ENCODE measurements at places on chromosomes 4 and X. TPM values are rescaled to one million over a fixed set of nuclear protein-coding genes. Genes with fewer than 3 reads are reported as not detected.

- H3K4me1 ChIP-seq = peaks cover 23% of the 10 kb centered on the region
- H3K4me3 ChIP-seq = no peak overlapping the region
Measured at GRCh38 chr4:109576462-109576861, 16.4 kb downstream of the MCUB start.

- DNase-seq = no peak
- no peak overlapping the region for H3K27ac ChIP-seq
- no peaks in the 10 kb centered on the region for H3K36me3 ChIP-seq
- H3K4me1 ChIP-seq = no peaks in the 10 kb centered on the region
- H3K4me3 ChIP-seq = no peak overlapping the region
- no peaks in the 10 kb centered on the region for H3K27me3 ChIP-seq
Measured at GRCh38 chr4:41692717-41693345, 55.7 kb downstream of the PHOX2B start.

- H3K4me3 ChIP-seq = no peak overlapping the region
- no peaks in the 10 kb centered on the region for H3K27me3 ChIP-seq
- peaks cover 10% of the 10 kb centered on the region for H3K4me1 ChIP-seq
- no peak for DNase-seq
Measured at GRCh38 chr4:184287697-184288255, 70.1 kb upstream of the ENPP6 start.

The CXCR3 gene
- 17.6 TPM for total RNA-seq

- H3K4me3 ChIP-seq = no peak overlapping the region
Measured at GRCh38 chr4:25474690-25475089, 97.6 kb downstream of the ANAPC4 start.

GRCh38 chr4:77047037-77047436 lies 28.8 kb downstream of the CCNI start:
- H3K4me1 ChIP-seq = no peaks in the 10 kb centered on the region
- H3K4me3 ChIP-seq = no peak overlapping the region
- no peaks in the 10 kb centered on the region for H3K27me3 ChIP-seq
- H3K36me3 ChIP-seq = peaks cover 4% of the 10 kb centered on the region
- H3K27ac ChIP-seq = no peak overlapping the region

The PARM1 gene
- 0.26 TPM for total RNA-seq

DNA sequence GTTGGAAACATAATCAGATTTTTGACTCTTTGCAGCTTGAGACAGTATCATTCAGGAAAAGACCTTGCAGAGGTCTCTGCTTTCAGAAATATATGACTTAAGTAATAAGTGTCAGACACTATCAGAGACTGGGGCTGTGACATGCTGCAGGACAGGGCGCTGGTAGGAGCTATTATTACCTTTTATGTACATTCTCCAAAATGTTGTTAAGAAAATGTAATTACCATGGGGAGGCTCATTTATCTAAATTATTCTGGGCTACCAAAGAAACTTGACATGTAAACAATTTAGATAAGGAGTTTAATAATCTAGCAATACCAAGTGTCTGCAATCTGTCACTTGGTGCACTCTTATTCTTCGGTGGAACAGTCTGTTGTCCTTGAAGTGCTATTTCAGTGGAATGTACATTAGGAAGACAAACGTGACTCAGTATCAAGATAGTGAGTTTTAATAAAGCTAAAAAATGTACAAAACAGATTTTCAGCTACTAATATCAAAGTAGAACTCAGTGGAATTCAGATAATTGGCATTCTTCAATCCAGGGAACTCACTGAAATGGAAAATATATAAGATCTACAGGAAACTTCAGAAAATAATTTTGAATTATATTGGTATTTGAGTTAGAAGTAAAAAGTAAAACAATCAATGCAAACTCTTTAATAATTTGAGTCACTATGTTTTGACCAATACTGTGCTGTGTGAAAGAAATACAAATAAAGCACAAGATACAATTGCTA lies 214.5 kb downstream of the KCNIP4 start:
- H3K27ac ChIP-seq = no peak overlapping the region
- H3K36me3 ChIP-seq = no peaks in the 10 kb centered on the region
- H3K4me3 ChIP-seq = no peak overlapping the region
- DNase-seq = no peak
- H3K27me3 ChIP-seq = no peaks in the 10 kb centered on the region
- no peaks in the 10 kb centered on the region for H3K4me1 ChIP-seq

The SAT1 gene
- 93.6 TPM for total RNA-seq

GRCh38 chrX:119398974-119399771 lies at the start of gene SLC25A43:
TSS of gene SLC25A43 (plus strand) at chrX:119399336. CDS start at chrX:119399404, 68 bp downstream.
- peak within 1 kb of the TSS; percentile 56 for H3K4me3 ChIP-seq
- no peaks in the 10 kb centered on the region for H3K27me3 ChIP-seq
- H3K4me1 ChIP-seq = peaks cover 16% of the 10 kb centered on the region
- no peak for DNase-seq

- no peaks in the 10 kb centered on the region for H3K27me3 ChIP-seq
- H3K27ac ChIP-seq = no peak overlapping the region
- no peak overlapping the region for H3K4me3 ChIP-seq
- no peaks in the 10 kb centered on the region for H3K36me3 ChIP-seq
- peaks cover 7% of the 10 kb centered on the region for H3K4me1 ChIP-seq
Measured at GRCh38 chrX:46575991-46576392, 2.4 kb downstream of the CHST7 start.

- DNase-seq = no peak
- H3K27me3 ChIP-seq = no peaks in the 10 kb centered on the region
- peaks cover 17% of the 10 kb centered on the region for H3K4me1 ChIP-seq
Measured at GRCh38 chrX:40644176-40644575, 3.2 kb downstream of the CXorf38 start.

DNA sequence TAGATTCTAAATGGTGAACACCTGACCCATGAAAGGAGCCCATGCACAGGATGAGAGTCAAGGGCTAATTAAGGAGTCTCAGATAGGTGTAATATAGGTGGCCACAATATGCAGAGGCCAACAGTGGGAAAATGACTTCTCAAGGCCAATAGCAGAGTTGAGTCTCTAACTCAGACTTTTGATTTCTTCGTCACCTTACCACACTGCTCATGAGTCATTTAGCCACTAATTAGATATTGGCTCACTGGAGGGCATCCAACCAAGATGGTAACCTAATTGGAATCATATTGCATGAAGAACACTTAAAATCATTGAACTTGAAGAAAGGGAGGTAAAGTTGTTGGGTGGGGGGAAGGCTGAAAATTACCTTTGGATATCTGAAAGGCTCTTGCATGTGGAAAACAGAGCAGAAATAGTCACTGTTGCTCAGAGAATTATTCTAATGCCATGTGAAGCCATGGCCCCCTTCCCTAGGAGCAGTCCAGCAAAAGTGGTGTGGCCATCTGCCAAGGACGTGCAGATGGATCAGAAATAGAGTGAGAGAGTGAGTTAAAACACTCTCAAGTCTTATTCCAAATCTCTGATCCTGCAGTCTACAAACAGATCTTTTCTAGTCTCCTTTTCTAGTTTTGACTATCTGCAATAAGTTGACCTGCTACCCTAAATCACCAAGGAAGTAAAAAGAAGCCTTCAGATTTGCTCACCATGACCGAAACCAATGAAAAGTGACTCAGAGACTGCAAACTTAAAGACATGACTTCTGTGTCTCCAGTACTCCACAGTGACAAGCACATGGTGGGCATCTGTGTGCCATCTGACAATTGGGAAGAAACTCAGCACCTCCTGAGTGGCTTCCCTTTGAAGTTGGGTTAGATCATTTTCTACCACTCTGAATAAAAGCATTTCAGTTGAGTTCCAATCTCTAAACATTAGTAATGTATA lies 93.9 kb upstream of the C1QTNF7 start:
- DNase-seq = no peak
- no peaks in the 10 kb centered on the region for H3K36me3 ChIP-seq
- H3K4me1 ChIP-seq = no peaks in the 10 kb centered on the region
- no peaks in the 10 kb centered on the region for H3K27me3 ChIP-seq
- H3K27ac ChIP-seq = no peak overlapping the region
- no peak overlapping the region for H3K4me3 ChIP-seq

- no peaks in the 10 kb centered on the region for H3K36me3 ChIP-seq
- DNase-seq = no peak
Measured at GRCh38 chr4:54230484-54231418, 1.7 kb downstream of the PDGFRA start.

The MAGEA1 gene
- total RNA-seq = not detected

- no peaks in the 10 kb centered on the region for H3K4me1 ChIP-seq
- no peak overlapping the region for H3K4me3 ChIP-seq
- no peak overlapping the region for H3K27ac ChIP-seq
- no peaks in the 10 kb centered on the region for H3K27me3 ChIP-seq
- no peaks in the 10 kb centered on the region for H3K36me3 ChIP-seq
Measured at GRCh38 chrX:39258331-39258730, 457.1 kb downstream of the MID1IP1 start.

- peaks cover 3% of the 10 kb centered on the region for H3K4me1 ChIP-seq
- no peak for DNase-seq
- H3K4me3 ChIP-seq = no peak overlapping the region
- H3K36me3 ChIP-seq = no peaks in the 10 kb centered on the region
- no peak overlapping the region for H3K27ac ChIP-seq
Measured at GRCh38 chr4:109419679-109420078, 13.9 kb upstream of the SEC24B start.

The GJB1 gene
- not detected for total RNA-seq

DNA sequence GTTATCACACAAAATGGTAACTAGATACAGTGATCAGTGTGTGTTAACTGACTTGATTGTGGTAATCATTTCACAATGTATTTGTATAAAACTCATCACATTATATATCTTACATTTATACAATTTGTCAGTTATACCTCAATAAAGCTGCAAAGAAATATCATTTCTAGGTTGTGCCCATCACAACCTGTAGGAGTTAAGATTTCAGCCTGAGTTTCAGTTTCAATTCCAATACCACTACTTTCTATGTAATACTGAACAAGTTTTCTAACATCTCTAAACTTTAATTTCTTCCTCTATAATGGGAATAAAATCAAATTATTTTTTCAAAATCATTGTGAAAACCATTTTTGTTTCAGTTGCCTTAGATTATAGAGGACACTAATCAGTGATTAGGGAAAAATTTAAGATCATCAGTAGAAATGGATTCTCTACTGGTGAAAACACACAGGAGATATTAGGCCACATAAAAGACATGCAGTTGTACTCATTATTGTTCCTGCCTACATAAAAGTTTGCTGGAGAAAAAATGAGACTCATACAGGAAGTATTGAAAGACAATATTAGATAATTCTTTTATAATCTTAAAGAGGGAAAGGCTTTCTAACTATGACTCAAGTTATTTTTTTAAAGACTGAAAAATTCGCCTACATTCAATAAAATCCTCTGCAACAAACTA lies 18.4 kb upstream of the TBC1D1 start:
- no peak for DNase-seq
- no peak overlapping the region for H3K4me3 ChIP-seq
- no peaks in the 10 kb centered on the region for H3K36me3 ChIP-seq
- H3K27me3 ChIP-seq = no peaks in the 10 kb centered on the region

The FAM9B gene
- not detected for total RNA-seq

The PPEF2 gene
- total RNA-seq = 0.50 TPM

GRCh38 chr4:151865312-151865711 lies 104.5 kb upstream of the GATB start:
- no peaks in the 10 kb centered on the region for H3K36me3 ChIP-seq
- no peaks in the 10 kb centered on the region for H3K27me3 ChIP-seq
- no peaks in the 10 kb centered on the region for H3K4me1 ChIP-seq
- no peak overlapping the region for H3K4me3 ChIP-seq
- no peak for DNase-seq

The NAT8L gene
- 0.35 TPM for total RNA-seq

GRCh38 chrX:55033429-55033828 lies 2.7 kb upstream of the ALAS2 start:
- DNase-seq = no peak
- no peaks in the 10 kb centered on the region for H3K36me3 ChIP-seq
- no peaks in the 10 kb centered on the region for H3K4me1 ChIP-seq
- H3K4me3 ChIP-seq = no peak overlapping the region

The GCNA gene
- 7.2 TPM for total RNA-seq

- no peaks in the 10 kb centered on the region for H3K4me1 ChIP-seq
- H3K27me3 ChIP-seq = no peaks in the 10 kb centered on the region
- no peak overlapping the region for H3K27ac ChIP-seq
- H3K4me3 ChIP-seq = no peak overlapping the region
Measured at GRCh38 chrX:42098900-42099299, 175.5 kb upstream of the CASK start.

The AKAP14 gene
- not detected for total RNA-seq

DNA sequence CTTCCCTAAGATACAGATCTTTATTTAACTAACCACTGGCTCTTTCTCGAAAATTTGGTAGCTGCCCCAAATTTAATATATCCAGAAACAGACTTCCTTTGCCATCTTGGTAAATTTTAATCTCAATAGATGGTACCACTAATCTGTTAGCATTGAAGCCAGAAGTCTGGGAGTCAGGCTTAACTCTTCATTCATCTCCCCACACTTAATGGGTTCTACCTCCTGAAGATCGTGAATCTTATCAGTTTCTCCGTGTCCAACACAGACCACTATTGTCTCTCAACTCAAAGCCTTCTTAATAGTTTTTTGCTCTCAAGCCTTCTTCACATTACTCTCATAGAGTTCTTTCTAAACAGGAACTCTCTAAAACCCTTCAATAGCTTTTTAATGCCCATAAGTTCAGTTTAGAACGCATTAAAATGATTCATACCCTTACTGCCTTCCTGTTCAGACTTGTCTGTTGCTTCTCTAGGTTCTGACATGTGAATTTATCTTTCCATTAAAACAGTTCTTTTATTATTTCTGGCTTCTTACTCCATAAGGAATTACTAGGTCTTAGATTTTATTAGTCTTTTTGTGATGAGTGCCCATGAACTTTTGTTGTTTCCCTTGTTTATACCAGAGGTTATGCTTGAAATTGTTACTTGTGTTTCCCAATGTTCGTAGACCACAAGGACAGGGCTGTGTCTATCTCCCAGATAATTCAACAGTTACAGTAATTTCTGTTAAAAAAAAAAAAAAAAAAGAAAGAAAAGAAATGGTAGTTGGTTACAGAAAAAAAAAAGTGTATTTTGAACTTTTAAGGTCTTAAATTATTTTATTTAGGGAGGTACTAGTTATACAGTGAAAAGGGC lies 54.7 kb downstream of the SMARCAD1 start:
- no peaks in the 10 kb centered on the region for H3K36me3 ChIP-seq
- H3K4me3 ChIP-seq = no peak overlapping the region
- H3K27me3 ChIP-seq = no peaks in the 10 kb centered on the region
- H3K4me1 ChIP-seq = no peaks in the 10 kb centered on the region

The FRMD7 gene
- not detected for total RNA-seq

DNA sequence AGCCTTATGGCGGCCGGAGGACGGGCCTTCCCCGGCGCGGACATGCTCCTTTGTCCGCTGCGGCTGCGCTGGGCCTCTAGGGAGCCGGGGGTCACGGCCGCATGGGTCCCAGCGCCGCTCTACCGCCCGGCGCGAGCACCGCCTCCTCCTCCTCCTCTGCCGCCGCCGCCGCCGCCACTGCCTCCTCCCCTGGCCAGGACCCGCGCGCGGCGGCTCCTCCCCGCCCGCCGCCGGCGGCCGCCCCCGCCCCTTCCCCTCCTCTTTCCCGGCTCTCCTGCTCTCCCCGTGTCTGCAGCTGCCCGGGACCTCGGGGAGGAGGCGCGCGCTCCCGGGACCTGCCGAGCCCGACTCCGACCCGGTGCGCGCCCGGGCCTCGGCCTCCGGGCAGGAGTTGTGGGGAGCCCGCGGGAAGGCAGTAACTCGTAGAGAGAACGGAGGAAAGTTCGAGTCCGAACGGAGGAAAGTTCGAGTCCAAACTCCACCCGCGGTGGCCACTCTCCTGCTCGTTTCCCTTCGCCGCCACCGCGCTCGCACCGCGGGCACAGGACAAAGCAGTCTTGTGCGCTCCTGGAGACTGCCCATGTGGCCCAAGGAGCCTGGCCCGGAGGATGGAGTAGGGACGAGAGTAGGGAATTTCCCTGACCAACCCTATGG lies at the start of gene ADGRA3:
TSS of gene ADGRA3 (minus strand) at position 179 of the 654 bp plus-strand sequence. CDS start 282 bp downstream, outside the sequence.
- H3K36me3 ChIP-seq = no peaks in the 10 kb centered on the region
- DNase-seq = no peak
- peaks cover 14% of the 10 kb centered on the region for H3K27me3 ChIP-seq
- no peak within 1 kb of the TSS for H3K27ac ChIP-seq
- peaks cover 10% of the 10 kb centered on the region for H3K4me1 ChIP-seq

Measured in T-cell (primary cell).